ENCODE measurements at places on chromosomes 5 and 9. TPM values are rescaled to one million over a fixed set of nuclear protein-coding genes. Genes with fewer than 3 reads are reported as not detected.

The APBA1 gene
- 6.7 TPM for total RNA-seq

The SMAD5 gene
- total RNA-seq: 85.0 TPM

The EPB41L4A gene
- total RNA-seq: 4.1 TPM

The RABGAP1 gene
- 104 TPM for total RNA-seq

The LMAN2 gene
- 87.5 TPM for total RNA-seq

The DNAI1 gene
- not detected for total RNA-seq

GRCh38 chr5:58681943-58682342 is 99.1 kb downstream of the RAB3C start:
- no peak for DNase-seq

GRCh38 chr5:746258-746761 is 38.2 kb downstream of the ZDHHC11B start:
- DNase-seq: no peak

GRCh38 chr9:33288828-33289483 is 1.4 kb upstream of the NFX1 start:
- DNase-seq: peak; percentile 75

DNA sequence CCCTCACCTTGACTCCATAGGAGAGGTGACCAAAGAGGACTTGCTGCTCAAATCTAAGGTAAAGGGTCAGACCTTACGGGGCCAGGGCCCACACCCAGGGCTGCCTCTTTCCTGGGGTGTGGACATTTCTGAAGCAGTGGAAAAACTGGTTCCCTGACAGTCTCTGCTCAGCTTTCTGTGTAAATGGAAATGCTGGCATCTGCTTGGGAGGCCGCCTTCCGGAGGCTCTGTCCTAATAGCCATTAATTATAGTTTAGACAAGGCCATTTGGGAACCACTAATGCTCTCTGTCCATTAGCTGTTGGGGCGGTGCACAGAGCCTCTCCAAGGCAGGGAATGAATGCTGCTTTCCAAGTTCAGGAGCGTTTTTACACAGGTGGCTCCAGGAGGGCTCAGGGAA is 17.3 kb downstream of the USP20 start:
- DNase-seq: no peak

GRCh38 chr9:120152295-120152694 is 427.7 kb downstream of the CDK5RAP2 start:
- DNase-seq: no peak

DNA sequence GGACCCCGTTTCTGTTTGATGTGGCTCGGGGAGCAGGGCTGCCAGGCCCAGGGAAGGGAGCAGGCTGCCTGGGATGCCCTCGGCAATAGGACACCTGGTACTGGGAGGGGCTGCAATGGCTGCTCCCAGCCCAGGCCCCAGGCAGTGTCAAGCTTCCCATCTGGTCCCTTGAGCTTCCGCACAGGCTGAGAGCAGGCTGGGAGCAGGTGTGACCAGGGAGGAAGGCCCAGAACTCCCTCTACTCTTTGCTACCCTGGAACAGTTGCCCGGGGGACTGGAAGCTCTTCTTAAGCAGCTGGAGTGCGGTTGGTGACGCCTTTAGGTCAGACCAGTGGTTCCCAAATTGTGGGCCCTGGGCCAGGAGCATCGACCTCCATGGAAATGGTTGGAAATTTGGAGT is 186.9 kb downstream of the GADD45G start:
- DNase-seq: no peak
